Pancreas (tissue), 10 donors: ENCODE measurements at places on chromosomes 4 and X. TPM values are rescaled to one million over a fixed set of nuclear protein-coding genes. Genes with fewer than 3 reads are reported as not detected.

DNA sequence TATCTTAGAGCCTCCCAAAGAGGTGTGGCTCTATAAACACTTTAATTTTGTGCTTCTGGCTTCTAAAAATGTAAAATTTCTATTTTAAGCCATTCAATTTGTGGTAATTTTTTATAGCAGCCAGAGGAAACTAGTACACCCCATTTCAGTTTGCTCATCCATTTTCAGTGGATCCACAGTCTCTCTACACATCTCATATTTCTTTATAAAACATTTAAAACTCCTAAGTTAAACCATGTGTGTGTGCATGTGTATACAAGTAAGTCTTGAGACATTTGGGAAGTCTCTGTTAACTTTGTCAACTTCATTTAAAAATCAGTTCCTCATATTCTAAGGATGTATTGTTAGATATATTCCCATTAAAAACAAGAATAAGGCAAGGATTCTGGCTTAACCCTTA, 273.2 kb downstream of the IL15 start:
- DNase-seq, result no peak

- no peak for DNase-seq
These were observed 686.1 kb downstream of the DMD start for GRCh38 chrX:32525234-32525633.

DNA sequence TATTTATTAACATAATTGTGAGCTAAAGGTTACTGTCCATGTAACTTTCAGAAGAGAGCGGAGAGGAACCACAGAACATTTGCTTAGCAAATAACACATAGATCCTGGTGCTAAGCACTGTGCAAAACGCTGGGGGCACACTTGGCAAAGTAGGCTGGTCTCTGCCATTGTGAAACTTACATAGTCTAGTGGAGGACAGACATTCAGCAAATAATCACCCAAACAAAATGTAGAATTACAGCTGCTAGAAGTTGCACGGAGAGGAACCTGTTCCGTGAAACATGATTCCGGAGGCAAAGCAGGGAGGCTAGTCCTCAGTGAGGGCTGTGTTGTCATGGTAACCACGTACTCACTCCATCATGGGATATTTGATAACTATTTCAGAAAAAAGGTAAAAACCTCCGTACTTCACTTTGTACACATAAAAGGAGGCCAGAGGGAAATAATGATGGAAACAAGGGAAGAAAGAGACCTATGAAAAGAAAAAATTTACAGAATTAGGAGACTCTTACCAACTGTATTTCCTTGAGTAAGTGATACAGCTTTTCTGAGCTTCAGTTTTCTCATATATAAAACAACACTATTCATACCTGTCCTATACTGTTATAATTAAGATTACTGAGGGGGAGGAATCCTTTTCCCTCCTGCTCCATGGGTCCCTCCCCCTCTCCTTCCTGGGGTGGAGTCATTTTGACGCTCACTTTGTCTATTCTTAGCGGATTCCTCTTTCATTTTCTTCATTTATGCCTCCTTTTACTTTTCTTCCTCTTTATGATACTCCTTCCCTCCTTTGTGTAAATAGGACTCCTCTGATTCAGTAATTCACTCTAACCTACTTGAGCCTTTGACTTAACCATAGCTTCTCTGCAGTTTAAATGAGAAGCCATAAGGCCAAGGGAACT, 825 bp upstream of the RASGEF1B start:
- peak; percentile 36 for DNase-seq

- DNase-seq, result no peak
These were observed 653.8 kb upstream of the CPEB2 start for GRCh38 chr4:14348506-14348905.

GRCh38 chr4:165662341-165662740, 210.7 kb upstream of the TLL1 start:
- DNase-seq, result no peak

- DNase-seq, result no peak
These were observed 238.5 kb downstream of the RASL11B start for GRCh38 chr4:53100501-53101190.

Gene SUPT20HL1
- total RNA-seq, result not detected

- DNase-seq, result no peak
These were observed 24.2 kb downstream of the IQSEC2 start for GRCh38 chrX:53257166-53257565.

GRCh38 chr4:945274-946102, 13.2 kb downstream of the TMEM175 start:
- no peak for DNase-seq
